ENCODE measurements at places on chromosomes 7 and 10. TPM values are rescaled to one million over a fixed set of nuclear protein-coding genes. Genes with fewer than 3 reads are reported as not detected.

- no peaks in the 10 kb centered on the region for H3K36me3 ChIP-seq
- H3K27me3 ChIP-seq, result no peaks in the 10 kb centered on the region
These were observed 265.4 kb downstream of the KCND2 start for GRCh38 chr7:120538335-120538734.

LIPF gene
- not detected for total RNA-seq

DNA sequence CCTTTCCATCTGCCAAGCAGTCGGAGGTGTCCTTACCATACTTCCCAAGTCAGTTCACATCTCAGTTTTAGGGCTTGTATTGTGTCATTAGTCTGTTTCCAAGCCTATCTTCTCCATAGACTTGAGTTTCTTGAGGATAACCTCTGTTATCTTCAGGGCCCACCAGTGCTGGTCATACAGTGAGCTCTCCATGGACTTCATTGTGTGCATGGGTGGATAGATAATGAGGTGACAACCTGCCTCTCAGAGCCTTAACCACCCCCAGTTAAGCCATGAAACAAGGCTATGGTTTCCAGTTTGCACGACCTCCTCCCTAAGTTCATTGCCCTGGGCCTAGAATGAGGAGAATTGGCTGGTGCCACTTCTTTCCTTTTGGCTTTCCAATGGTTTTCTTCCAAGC, 38.5 kb upstream of the WAC start:
- no peaks in the 10 kb centered on the region for H3K36me3 ChIP-seq
- DNase-seq, result no peak
- no peaks in the 10 kb centered on the region for H3K27me3 ChIP-seq
- peak overlapping the region; percentile 40 for H3K27ac ChIP-seq
- H3K4me3 ChIP-seq, result no peak overlapping the region

DNA sequence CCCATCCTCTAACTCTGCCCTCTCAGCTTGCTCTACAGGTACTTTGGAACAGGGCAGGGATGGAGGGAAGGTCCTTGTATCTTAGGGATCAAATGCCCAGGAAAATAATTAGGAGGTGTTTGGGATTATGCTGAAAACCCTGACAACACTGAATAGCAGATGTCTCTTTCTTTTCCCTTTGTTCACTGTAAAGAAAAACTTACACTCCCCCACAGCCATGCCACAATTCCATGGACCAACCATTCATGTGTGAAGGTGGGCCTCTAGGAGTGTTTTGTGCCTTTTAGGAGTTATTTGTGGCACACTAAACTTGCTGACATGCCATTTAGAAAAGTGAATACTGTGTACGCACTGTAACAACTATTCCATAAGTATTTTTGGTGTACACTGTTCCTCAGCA, 108.1 kb downstream of the SNX10 start:
- H3K27me3 ChIP-seq, result no peaks in the 10 kb centered on the region
- peak overlapping the region; percentile 96 for H3K4me3 ChIP-seq
- no peak for DNase-seq
- H3K4me1 ChIP-seq, result peaks cover 35% of the 10 kb centered on the region
- H3K27ac ChIP-seq, result peak overlapping the region; percentile 81
- no peaks in the 10 kb centered on the region for H3K36me3 ChIP-seq

OLAH gene
- total RNA-seq, result not detected

LRRC17 gene
- 35.8 TPM for total RNA-seq

GRCh38 chr10:96387161-96387560, 28.4 kb upstream of the OPALIN start:
- no peaks in the 10 kb centered on the region for H3K36me3 ChIP-seq
- peaks cover 18% of the 10 kb centered on the region for H3K27me3 ChIP-seq
- H3K4me3 ChIP-seq, result no peak overlapping the region
- no peak overlapping the region for H3K27ac ChIP-seq

GRCh38 chr7:101970801-101971200, 153.4 kb downstream of the CUX1 start:
- H3K27me3 ChIP-seq, result no peaks in the 10 kb centered on the region
- no peak for DNase-seq
- no peaks in the 10 kb centered on the region for H3K36me3 ChIP-seq
- H3K4me1 ChIP-seq, result peaks cover 24% of the 10 kb centered on the region
- H3K4me3 ChIP-seq, result no peak overlapping the region

DGKI gene
- total RNA-seq, result 3.3 TPM

DNA sequence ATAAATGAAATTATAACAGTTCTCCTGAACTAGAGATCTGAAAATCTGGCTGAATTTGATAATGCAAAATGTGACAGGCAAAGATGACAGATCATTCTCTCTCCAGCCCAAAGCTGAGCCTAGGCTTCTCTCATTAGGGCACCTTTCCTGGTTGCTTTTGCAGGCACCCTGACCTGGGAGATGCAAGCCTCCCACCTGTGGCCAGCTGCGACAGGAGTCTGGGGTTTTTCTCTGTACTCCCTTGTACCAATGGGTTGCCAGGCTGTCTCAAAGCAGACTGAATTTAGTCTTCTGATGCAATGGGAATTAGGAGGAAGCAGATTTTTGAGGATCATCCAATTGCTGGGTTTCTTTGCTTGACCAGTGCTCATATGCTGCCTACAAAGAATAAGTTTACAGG, 85.0 kb upstream of the EFCAB10 start:
- H3K4me1 ChIP-seq, result peaks cover 5% of the 10 kb centered on the region
- peaks cover 6% of the 10 kb centered on the region for H3K36me3 ChIP-seq
- no peaks in the 10 kb centered on the region for H3K27me3 ChIP-seq
- no peak for DNase-seq
- no peak overlapping the region for H3K27ac ChIP-seq

FAM221A gene
- 10.3 TPM for total RNA-seq

LGI1 gene
- total RNA-seq, result 22.6 TPM

GRCh38 chr7:128270826-128271272, 29.8 kb downstream of the LEP start:
- no peak for DNase-seq
- no peak overlapping the region for H3K4me3 ChIP-seq
- no peaks in the 10 kb centered on the region for H3K27me3 ChIP-seq
- no peak overlapping the region for H3K27ac ChIP-seq
- peaks cover 13% of the 10 kb centered on the region for H3K4me1 ChIP-seq

PRF1 gene
- total RNA-seq, result not detected

- DNase-seq, result peak; percentile 42
- peaks cover 6% of the 10 kb centered on the region for H3K36me3 ChIP-seq
- no peaks in the 10 kb centered on the region for H3K27me3 ChIP-seq
- H3K27ac ChIP-seq, result peak overlapping the region; percentile 97
- peaks cover 85% of the 10 kb centered on the region for H3K4me1 ChIP-seq
These were observed 168.3 kb downstream of the GLI3 start for GRCh38 chr7:42068554-42069280.

DNA sequence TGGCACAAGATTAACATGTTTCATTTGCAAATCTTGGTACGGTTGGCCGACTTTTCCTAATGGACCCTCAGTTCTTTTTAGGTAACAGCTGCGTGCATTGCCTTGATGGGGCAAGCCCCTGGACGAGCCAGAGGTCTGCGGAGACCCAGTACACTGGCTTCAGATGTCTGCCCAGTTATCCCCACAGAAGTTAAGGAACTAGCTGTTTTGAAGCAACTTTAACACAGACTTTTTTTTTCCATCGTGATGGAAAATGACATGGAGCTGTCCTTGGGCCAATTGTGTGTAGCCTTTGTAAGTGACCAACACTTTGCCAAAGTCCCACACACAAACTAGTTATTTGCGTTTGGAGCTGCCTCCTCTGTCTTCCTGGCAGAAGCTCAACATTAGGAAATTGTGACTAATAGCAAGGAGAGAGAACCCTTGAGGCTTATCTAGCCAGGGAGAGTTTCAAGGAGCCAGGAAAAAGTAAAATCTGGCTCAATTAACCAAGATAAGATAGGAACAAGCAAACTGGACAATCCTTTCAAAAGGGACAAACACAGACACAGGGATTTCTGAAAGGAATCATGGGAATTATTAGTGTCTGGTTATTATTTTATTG, 99.6 kb upstream of the BMPER start:
- H3K36me3 ChIP-seq, result no peaks in the 10 kb centered on the region
- H3K27me3 ChIP-seq, result peaks cover 9% of the 10 kb centered on the region
- no peak for DNase-seq
- no peak overlapping the region for H3K27ac ChIP-seq
